ENCODE measurements at places on chromosomes 4 and X.

DNA sequence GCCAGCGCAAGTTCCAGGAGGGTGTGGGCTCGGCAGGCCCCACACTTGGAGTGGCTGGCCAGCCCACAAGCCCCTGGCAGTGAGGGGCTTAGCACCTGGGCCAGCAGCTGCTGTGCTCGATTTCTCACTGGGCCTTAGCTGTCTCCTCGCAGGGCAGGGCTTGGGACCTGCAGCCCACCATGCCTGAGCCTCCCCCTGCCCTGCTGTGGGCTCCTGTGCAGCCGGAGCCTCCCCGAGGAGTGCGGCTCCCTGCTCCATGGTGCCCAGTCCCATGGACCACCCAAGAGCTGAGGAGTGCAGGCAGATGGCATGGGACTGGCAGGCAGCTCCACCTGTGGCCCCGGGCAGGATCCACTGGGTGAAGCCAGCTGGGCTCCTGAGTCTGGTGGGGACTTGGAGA is 139.2 kb upstream of the CXCL13 start:
- DNase-seq = no peak

- no peak for DNase-seq
These were observed 20.2 kb downstream of the ZDHHC9 start for GRCh38 chrX:129823522-129823921.

GRCh38 chrX:80223982-80224579 is 196.2 kb upstream of the TENT5D start:
- DNase-seq = no peak

DNA sequence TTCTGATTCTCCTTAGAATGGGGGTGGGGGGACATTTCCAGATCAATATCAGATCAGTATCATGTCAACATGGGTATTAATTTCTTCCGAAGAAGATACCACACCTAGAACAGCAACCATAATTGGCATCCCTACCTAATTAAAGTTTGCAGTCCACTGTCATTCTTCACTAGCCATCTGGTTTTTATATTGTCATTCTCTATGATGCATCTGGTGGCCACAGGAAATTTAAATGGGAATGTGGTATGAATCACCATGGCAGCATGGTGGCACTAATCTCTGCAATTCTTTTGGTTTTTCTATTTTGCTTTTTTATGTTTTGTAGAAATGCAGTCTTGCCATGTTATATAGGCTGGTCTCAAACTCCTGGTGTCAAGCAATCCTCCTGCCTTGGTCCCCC is 16.6 kb upstream of the UBE2D3 start:
- DNase-seq = no peak

DNA sequence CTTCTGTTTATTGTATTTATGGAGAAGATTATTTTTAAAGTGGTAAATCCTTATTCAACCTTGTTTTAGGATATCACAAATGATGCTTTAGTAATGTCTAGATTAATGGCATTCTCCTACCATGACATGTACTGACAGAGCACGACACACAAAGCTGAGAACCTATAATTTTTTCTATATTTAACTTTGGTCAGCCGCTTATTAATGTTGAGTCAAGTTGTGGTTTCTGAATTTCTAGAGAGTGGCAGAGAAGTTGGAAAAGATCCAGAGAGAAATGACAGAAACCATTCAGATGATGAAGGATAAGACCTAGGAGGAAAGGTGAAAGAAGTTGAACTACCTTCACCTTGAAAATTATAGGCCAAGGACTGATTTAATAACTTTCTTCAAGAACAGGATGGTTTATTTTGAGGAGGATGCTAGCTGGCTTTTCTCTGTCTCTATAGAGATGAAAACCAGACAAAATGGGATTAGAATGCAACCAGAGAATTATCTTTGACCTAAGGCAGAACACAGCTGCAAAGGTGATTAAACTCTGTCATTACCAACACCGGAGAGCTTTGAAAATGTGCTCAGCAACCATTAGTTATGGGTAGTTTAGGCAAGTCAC is 62.6 kb upstream of the TSPAN5 start:
- no peak for DNase-seq

GRCh38 chr4:111031001-111031579 is 408.2 kb upstream of the PITX2 start:
- no peak for DNase-seq

DNA sequence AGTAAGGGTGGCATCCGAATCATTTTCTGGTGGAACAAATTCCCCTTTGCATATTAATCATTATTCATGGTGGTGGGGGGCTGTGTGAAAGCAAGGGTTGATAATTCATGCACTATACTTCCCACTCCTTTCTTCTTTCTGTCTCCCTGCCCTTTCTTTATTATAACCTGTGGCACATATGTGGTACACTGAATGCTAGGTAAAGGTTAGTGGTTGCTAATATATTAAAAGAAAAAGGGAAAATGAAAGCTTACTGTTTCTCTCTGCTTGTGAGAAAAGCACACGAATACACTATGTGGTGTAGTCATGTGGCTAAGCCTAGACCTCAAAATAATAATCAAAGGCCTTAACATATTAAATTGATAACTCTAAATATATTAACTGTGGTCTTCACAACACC is 178.4 kb upstream of the RPS6KA3 start:
- no peak for DNase-seq

DNA sequence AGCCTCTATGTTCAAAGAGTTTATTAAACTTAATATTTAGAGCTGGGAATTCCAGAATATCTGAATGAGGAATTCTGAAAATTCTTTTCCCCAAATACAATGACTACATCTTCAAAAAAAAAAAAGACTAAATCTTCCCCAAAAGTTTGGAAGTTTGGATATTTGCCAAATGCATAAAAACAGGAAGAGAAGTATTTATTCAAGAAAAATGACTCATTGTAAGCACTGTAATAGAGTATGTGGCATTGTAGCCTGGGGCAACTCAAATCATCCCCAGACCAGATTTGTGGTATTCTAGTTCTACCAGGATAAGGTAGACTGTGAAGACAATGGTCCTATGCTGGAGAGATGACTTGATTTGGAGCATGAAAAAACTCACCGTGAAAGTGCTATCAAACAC is 78.5 kb upstream of the PDHA2 start:
- no peak for DNase-seq

GRCh38 chr4:1992468-1993168 is 16.2 kb downstream of the NELFA start:
- no peak for DNase-seq

GRCh38 chrX:132409780-132410556 is 78.9 kb downstream of the MBNL3 start:
- no peak for DNase-seq

DNA sequence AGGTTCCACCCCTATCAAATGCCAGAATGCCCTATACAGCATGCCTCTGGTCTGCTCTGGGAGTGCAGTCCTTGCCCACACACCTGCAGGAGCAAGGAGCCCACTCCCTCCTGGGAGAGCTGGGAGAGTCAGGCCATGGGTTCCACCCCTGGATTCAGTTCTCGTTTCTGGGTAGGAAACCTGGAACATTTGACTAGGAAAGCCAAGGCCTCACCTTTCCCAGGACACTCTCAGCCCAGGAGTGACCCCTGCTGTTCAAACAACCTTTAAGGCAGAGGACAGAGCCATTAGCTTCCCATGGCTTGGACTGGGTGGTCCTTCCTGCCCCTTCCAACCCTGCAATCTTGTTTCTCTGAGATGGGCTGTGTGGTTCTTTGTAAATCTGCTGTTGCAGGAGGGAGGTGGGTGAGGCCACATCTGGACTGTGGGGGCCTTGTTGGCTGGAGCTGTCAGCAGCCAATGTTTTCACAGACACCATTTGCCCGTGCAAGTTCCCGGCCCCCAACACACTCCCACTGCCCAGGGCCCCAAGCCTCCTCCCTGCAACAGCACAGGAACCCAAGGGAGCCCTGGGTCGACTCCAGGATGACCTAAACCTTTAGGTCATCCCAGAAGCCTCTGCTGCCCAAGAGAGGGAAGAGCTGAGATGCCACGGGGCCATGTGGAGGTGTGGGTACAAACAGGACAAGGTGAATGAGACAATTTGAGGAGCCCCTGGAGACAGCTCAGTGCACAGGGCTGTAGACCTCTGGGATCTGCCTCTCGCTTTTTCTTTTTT is 104.4 kb downstream of the PJA1 start:
- no peak for DNase-seq

- no peak for DNase-seq
These were observed 25.5 kb downstream of the SMIM14 start for GRCh38 chr4:39613093-39613656.

DNA sequence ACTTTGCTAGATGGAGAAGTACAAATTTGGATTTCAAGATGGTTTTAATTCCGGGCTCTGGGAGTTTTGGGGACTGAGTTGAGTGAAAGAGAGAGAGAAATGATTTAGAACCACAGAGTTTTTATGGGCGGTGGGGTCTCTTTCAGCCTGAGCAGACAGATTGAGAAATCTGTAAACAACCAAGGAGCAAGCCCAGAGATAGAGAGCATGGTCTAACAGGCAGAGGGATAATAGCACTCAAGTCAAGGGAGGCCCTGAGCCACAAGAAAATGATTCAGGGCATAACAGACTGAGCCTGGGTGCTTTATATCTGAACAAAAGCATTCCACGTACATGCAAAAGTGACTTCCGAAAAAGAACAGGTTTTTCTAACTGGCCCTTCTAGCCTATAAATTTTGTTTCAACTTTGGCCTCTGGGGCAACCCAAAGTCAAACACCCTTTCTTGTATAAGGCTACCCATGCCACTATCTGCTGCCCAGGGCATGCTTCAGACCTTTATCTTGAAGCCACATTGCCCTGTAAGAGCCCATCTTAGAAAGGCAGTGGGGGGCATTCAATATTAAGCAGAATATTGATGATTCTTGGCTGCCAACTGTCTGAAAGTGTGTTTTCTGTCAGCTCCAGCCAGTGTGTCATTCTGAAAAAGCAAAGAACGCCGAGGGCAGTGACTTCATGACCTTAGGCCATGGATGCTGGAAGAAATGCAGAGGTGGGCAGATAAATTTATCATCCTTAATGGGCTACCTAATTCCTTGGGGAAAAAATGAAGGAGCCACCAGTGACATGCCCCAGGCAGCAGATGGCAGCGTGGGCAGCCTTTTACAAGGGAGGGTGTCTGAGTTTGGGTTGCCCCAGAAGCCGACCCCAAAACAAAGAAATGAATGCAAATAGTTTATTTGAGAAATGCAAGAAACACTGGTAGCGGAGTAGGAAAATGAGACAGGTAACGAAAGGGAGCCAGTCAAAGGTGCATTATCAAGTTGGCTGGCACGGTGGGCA is 637.6 kb downstream of the MID1IP1 start:
- no peak for DNase-seq

GRCh38 chr4:25524663-25525062 is 131.0 kb upstream of the SLC34A2 start:
- DNase-seq = no peak

GRCh38 chrX:22141047-22141730 is 109.1 kb downstream of the PHEX start:
- no peak for DNase-seq

- no peak for DNase-seq
These were observed 8.7 kb upstream of the ALAS2 start for GRCh38 chrX:55039471-55039870.

DNA sequence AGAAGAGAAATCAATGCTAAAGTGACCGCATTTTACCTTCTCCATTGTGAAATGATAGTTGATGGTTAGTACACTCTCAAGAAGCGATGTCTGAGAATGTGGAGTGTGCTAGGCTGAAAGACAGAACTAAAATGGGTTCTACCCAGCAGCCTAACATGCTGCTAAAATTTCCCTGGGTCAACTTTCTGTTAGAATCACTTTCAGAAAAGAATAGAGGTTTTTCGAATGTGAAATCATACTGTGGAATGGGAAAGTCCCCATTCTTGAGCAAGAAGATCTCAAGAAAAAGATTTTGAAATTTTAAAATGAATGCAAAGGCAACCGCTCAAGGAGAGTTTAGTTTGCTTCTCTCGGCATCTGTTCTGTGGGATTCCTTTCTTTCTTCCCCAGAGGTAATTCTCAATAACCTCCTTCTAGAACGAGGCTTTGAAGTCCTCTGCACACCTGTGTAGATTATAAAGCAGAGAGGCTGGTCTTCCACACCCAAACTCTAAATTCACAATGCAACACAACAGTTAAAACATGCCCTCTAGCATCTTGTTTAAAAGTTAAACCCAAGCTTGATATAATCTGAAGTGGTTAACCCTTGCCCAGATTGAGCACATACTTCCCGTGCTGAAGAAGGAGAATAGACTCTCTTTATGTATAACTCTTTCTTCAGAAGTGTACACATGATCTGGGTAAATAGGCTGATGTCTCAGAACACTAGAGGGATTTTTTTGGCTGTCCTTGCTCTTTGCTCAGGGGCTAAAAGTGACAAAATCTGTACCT is 208.7 kb upstream of the KLF3 start:
- no peak for DNase-seq

DNA sequence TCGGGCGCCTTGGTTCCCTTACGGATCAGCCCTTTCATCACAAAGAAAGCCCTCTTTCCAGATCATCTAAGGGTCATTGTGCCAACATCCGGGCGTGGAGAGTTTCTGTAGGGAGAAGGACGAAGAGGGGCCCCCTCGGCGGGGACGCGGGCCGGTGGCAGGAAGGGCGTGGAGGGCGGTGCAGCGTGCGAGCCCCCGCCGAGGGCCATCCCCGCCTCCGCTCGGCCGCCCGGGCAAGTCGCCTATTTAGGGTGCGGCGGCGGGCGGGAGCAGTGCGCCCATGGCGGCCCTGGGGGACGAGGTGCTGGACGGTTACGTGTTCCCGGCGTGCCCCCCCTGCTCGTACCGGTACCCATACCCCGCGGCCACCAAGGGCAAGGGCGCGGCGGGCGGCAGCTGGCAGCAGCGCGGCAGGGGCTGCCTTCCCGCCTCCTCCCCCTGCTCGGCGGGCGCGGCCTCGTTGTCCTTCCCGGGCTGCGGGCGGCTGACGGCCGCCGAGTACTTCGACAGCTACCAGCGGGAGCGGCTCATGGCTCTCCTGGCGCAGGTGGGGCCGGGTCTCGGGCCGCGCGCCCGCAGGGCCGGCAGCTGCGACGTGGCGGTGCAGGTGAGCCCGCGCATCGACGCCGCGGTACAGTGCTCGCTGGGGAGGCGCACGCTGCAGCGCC is at the start of gene ZAR1:
Gene ZAR1, plus strand, starts transcription at position 241 of the 668 bp plus-strand sequence. Its CDS starts 40 bp downstream, at position 281.
- DNase-seq = no peak

DNA sequence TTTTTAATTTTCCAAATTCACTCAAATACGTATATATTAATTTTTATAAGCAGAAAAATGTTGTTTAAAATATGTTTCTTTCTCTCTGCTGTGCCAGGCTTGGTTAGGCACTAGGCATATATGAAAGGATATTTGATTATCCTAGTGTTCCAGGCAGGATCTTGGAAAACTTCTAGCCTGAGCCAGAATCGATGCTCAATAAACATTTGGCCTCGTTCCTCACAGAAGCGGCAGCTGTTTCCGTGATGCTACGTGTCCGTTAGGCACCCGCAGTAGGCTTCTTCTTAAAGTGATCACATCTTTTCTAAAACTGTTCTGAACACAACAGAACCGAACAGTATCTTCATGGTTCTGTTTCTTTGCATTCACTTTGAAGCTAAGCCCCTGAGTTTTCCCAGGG is 50.1 kb upstream of the CRMP1 start:
- no peak for DNase-seq

DNA sequence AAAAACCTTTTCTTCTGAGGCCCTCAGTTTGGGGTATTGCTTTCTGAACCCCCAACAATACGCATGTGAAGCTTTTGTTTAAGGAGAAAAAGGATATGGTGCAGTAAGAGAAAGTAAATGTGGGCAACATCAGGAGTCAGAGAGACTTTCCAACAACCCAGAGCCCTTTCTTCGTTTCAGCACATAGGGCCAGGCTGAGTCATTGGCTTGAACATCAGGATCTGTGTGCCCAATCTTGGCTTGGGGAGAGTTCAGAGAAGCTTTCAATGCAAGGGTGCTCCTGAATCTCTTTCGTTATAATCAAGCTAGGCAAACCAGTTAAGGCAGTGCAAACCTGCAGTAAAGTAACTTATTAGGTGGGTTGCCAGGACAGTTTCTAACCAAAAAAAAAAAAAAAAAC is 191.2 kb downstream of the FRMPD4 start:
- no peak for DNase-seq
